ENCODE measurements at places on chromosomes 1 and 21.

DNA sequence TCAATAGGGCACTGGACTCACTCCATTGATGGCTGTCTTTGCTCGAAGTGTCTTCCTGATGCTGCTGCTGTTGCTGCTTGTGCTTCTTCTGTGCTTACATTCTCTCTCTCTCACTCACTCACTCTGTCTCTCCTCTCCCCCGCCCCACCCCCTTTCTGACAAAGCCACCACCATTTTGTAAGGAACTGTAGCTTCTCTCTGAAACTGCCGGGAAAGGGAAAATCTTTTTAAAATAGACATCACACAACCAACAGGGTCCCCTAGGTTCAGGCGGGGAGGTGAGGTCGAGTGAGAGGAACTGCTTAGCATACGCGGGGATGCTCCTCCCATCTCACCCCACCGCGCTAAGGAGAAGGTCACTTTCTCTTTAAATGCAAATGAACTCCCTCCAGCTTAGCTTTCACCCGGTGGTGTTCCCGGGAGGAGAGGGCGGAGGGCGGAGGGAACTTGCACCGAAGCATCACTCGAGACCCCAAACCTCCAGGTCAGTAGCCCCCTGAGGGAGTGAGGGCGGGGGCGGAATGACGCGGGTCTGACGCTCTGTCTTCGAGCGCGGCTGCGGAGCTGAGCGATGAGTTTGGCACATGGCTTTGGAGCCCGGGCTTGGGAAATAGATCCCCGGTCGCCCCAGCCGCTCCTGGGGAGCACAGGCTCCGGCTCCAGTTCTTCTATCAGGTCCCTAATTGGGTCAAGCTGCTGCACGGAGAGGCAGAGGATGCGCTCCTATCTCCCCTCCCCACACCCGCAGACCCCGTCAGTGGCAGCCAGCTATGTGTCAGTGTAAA is at the start of gene CCDC28B:
CCDC28B (plus strand) TSS at position 370 of the 785 bp plus-strand sequence. CDS start 1,341 bp downstream, outside the sequence.
- no peak for DNase-seq

GRCh38 chr1:63663301-63663700 is 70.1 kb downstream of the PGM1 start:
- no peak for DNase-seq

DNA sequence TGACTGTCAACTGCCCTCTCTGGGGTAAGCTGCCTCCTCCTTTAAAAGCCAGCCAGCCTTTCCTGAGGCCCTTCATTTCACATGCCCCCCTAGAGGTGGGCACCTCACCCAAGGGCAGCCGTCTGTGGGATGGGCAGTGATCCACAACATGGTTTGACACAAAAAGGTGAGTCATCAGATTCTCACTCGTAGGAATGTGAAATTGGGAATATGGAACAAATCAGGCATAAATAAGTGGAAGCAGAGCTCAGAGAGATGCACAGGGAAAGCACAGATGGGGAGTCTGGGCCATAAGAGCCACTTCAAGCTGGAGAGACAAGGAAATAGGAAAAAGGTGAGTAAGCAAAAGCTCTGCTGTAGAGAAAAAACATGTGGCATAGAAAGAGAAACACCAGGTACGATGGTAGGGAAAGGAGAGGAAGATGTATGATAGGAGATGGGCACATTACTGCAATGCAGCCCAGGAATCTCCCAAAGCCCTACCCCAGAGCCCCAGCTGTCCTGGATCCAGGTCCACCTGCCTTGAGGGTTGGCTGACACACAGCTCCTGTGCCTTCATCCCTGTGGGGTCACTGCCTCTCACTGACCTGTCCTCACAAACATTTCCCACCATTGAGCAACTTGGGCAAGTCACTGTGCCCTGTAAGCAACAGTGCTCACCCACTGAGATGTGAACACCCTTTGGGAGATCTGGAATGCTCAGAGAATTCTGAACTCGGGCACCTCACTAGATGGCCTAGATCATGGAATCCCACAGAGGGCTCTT is 86.6 kb downstream of the ASTN1 start:
- DNase-seq, result no peak

DNA sequence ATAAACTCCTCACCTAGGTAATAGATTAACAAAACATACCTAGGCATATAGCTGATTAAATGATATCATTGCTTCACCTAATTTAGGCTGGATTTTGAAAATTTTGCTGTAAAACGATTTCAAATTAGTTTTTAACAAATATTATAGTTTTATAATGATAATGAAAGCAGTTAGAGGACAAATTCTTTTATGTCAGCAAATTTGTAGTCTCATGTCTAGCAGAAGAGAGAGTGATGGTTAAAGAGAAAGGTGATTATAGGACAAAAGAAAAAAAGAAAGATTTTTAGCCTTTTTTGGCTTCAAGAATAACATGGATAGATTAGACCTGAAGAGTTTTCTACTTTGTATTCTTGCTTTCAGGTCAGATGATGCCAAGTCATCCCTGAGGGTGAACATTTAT is 3.6 kb upstream of the DPH5 start:
- DNase-seq, result no peak

GRCh38 chr1:226293553-226293920 is 15.4 kb downstream of the LIN9 start:
- no peak for DNase-seq

- DNase-seq, result no peak
Measured at GRCh38 chr1:72915581-72915980, 633.2 kb upstream of the NEGR1 start.

DNA sequence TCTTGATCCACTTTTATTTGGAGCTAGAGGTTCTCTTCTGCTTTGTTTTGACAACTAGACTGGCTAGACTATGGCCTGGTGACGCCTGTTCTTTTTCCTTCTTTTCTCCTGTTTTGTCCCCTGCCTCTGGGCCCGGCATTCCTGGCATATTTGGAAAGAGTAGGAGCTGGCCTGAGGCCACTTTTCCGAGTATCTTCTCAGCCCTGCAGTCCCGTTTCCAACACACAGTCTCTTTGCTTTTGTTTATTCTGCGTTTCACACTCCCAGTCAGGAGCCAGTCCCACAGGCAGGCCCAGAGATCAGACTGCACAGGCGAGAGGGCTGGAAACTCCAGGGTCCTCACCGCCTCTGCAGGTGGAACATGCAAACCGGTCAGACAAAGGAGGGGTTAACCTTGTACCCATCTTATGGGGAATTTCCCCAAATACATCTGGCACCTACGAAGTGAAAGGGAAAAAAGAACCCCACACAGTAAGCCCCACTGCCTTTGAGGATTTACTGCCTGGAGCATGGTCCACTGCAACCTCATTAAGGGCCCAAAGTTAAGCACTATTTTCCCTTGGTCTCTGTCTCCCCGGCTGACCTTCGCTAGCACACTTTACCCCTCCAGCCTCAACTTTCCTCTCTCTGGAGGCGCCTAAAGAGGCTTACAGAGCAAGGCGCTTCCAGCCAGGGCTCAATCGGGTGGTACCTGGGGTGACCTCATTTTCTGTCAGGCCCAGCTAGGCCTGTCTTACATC is 141.1 kb downstream of the TOMM20 start:
- DNase-seq, result peak; percentile 90

DNA sequence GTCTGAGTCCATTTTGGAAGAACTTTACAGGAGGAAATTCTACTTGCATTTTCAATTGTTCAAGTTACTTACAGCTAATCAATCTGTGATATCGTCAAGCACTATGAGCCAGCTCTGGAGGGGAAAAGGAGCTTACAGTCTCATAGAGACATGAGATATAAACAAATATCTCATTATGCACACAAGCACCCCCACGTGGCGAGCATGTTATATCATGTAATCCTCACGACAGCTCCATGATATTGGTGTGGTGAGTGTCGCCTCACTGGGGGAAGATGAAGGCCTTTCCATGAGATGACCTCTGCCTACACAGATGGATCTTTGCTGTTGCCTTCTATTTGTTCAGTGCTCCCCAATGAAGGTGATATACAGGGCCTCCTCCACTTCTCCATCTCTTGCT is 34.6 kb downstream of the TNR start:
- no peak for DNase-seq

GRCh38 chr21:44299458-44300261 is at the start of gene PFKL:
Gene PFKL, plus strand, starts transcription at chr21:44300053. Its CDS starts 53 bp downstream, at chr21:44300106.
- DNase-seq, result no peak
